ENCODE measurements at places on chromosomes 12 and 14.

- ATAC-seq, result no peak
These were observed 85.8 kb downstream of the TNFAIP2 start for GRCh38 chr14:103209054-103209453.

- ATAC-seq, result no peak
These were observed 1.3 kb downstream of the TRIM9 start for GRCh38 chr14:51093371-51094281.

DNA sequence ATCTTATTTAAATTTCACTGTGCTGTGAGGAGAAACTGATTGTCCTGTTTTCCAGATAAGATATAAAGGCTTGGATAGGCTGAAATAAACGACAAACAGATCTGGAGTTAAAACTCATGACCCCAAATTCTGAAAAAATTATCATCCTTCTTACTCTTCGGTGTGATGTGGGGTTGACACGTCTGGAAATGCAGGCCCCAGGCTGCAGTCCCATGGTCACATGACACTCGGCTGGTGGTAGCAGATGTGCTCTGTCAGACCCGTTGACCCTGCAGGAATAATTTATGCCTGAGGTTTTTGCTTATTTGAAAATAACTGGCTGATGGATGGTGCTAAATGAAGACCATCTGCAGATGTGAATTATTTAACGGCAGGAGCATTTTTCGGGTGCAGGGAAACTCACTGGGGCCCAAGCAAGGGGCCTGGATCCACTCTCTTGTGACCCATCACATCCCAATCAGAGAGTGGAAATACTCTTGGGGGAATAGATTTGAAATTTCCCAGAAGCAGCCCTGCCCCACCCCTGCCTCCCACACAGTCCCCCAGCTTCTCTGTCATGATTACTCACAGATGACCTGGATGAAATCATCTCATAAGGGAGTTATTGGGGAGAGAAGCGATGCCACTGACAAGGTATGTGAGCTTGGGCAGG is 47.7 kb upstream of the CMKLR1 start:
- no peak for ATAC-seq

GRCh38 chr12:7678744-7679143 is 13.0 kb upstream of the APOBEC1 start:
- no peak for ATAC-seq

- ATAC-seq, result no peak
These were observed 145.4 kb downstream of the TMTC2 start for GRCh38 chr12:82832096-82832495.

DNA sequence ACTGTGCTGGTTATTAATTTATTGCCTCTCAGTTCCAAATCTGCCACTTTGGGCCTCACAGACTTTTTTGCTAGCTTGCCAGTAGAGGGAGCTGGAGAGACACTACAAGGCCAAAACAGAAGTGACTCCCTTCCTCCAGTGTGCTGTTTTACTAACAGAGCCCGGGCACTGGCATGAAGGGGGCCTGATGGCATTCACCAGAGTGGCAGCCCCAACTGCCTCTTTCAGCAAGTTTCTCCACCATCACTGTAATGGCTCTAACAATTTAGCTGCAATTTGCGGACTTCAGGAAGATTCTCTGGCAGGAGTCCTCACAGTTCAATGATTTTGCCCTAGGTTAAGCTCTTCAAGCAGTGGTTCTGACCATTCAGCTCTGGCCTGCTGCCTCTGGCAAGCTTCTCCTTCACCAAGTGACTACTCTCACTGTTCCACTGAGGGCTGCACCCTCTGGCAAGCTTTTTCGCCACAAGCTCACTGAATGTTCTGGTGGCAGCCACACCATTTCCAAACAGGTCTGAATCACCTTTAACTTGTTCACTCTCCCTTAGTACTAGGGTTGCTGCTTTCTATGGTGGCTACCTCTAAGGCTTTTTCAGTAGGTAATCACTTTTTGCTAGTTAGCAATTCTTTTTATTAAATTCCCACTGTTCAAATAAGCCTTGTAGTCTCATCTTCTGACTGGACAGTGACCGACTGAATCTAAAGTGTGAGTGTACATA is 104.9 kb downstream of the ZC3H14 start:
- no peak for ATAC-seq

DNA sequence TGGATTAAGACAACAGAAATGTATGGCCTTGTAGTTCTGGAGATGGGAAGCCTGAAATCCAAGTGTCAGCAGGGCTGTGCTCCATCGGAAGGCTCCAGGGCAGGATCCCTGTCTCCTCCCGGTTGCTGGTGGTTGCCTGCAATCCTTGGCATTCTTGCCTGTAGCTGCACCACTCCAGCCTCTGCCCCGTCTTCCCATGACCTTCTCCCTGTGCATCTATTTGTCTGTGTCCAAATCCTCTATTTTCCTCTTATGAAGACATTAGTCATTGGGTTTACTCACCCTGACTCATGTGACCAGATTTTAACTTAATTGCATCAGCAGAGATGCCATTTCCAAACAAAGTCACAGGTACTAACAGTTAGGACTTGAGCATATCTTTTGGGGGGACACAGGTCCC is 15.1 kb downstream of the TUNAR start:
- no peak for ATAC-seq

- no peak for ATAC-seq
These were observed 61.1 kb downstream of the HRK start for GRCh38 chr12:116820064-116820656.

DNA sequence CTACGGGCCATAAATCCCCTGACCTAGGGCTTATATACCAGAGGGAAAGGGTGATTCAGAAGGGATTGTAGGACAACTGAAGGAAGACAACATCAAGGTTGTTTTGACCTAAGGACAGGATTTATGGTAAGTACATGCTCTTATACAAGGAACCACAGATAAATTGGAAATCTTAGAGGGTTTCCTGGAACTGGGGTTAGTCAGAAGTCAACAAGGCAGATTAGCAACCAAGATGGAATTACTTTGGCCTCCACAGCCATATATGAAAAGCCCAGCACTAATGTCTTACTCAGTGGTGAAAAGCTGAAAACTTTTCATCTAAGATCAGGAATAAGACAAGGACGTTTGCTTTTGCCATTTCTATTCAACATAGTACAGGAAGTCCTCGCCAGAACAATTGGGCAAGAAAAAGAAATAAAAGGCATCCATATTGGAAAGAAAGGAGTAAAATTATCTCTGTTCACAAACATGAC is 5.4 kb downstream of the TMBIM4 start:
- no peak for ATAC-seq

- ATAC-seq, result no peak
These were observed 6.4 kb downstream of the BCL11B start for GRCh38 chr14:99265571-99265970.

- no peak for ATAC-seq
These were observed 419.6 kb downstream of the MED13L start for GRCh38 chr12:115857923-115858322.

- no peak for ATAC-seq
These were observed 252.2 kb downstream of the BTG1 start for GRCh38 chr12:91893476-91893875.

- no peak for ATAC-seq
These were observed 153.7 kb upstream of the PLXNC1 start for GRCh38 chr12:93994721-93995120.

- no peak for ATAC-seq
These were observed 145.9 kb downstream of the ETV6 start for GRCh38 chr12:11795192-11795912.

- ATAC-seq, result no peak
These were observed 68.3 kb downstream of the ALG10B start for GRCh38 chr12:38384816-38385378.

GRCh38 chr12:52070185-52070925 is 577 bp downstream of the ATG101 start:
- ATAC-seq, result no peak

- no peak for ATAC-seq
These were observed 144.2 kb downstream of the SLC38A6 start for GRCh38 chr14:61125041-61125866.

GRCh38 chr14:30129807-30130206 is 202.2 kb upstream of the PRKD1 start:
- no peak for ATAC-seq

DNA sequence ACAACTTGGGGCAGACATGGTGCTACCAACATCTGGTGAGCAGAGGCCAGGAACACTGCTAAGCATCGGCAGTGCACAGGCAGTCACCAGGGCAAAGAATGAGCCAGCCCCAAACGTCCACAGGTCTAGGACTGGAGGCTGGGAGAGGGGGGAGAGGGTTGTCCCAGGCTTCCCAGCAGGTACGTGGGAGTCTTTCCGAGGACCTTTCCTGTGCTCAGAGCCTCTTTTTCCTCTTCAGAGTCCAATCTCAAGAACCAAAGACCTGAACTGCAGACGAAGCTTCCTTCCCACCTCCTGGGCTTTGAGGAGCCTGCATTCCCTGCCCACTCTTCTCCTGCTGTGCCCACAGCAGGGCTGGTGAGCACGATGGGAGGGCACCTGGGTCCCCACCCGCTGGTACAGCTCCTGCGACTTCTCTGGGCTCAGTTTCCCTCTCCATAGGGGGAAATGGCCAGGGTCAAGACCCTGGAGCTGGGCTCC is 48.7 kb downstream of the DLK1 start:
- no peak for ATAC-seq

GRCh38 chr12:65039301-65039700 is 81.8 kb downstream of the WIF1 start:
- ATAC-seq, result no peak

- no peak for ATAC-seq
These were observed 214.2 kb downstream of the PPM1H start for GRCh38 chr12:62720661-62721330.

DNA sequence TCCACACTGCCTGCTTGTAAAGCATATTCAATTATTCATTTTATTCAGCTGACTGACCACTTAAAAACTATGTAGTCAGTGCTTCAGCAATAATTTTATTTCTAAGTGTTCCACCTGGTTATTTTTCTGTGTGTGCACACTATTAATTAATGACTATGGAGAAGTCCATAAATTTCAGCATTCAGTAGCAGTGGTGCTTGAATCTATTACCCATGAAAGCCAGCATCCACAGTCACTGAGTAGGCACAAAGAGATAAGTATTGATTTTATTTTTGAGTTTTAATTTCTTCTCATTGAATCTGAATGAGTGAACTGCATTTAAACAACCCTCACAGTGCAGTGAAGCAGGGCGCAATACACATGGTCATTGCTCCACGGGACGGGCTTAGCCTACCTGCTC is 643.1 kb downstream of the GALC start:
- no peak for ATAC-seq

GRCh38 chr12:82959821-82960220 is 273.1 kb downstream of the TMTC2 start:
- no peak for ATAC-seq

GRCh38 chr12:57781244-57781643 is 1.3 kb upstream of the TSFM start:
- ATAC-seq, result no peak

DNA sequence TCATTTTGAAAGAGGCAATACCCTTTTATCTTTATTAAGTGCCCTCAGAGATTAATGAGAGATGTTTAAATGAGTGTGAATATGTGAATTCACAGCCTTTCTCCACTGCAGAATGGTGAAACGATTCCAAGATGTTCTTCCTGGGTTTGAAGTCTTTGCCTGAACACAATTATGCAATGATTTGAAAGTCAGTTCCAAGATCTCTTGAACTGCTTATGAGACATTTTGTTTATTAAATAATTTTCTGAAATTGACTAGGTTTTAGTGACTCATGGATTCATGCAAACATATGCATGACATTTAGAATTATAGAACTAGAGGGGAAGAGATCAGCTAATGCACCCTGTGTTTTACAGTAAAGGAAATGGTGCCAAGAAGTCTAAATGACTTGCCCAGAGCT is 118.1 kb upstream of the SLC38A2 start:
- no peak for ATAC-seq

All from activated CD4-positive, CD25-positive, alpha-beta regulatory T cell treated with anti-CD3 and anti-CD28 coated beads, Interleukin-2, amount 50 U/mL, for 24 hours (primary cell).